ENCODE measurements at places on chromosomes 13 and 19. TPM values are rescaled to one million over a fixed set of nuclear protein-coding genes. Genes with fewer than 3 reads are reported as not detected.

HSPB6 gene
- 4.2 TPM for total RNA-seq

PCP2 gene
- 21.0 TPM for total RNA-seq

GRCh38 chr19:16598848-16599247, 26.6 kb upstream of the SLC35E1 start:
- H3K4me1 ChIP-seq = peaks cover 14% of the 10 kb centered on the region
- H3K27ac ChIP-seq = no peak overlapping the region
- H3K4me3 ChIP-seq = no peak overlapping the region
- no peak for DNase-seq
- H3K27me3 ChIP-seq = no peaks in the 10 kb centered on the region
- no peaks in the 10 kb centered on the region for H3K36me3 ChIP-seq

DNA sequence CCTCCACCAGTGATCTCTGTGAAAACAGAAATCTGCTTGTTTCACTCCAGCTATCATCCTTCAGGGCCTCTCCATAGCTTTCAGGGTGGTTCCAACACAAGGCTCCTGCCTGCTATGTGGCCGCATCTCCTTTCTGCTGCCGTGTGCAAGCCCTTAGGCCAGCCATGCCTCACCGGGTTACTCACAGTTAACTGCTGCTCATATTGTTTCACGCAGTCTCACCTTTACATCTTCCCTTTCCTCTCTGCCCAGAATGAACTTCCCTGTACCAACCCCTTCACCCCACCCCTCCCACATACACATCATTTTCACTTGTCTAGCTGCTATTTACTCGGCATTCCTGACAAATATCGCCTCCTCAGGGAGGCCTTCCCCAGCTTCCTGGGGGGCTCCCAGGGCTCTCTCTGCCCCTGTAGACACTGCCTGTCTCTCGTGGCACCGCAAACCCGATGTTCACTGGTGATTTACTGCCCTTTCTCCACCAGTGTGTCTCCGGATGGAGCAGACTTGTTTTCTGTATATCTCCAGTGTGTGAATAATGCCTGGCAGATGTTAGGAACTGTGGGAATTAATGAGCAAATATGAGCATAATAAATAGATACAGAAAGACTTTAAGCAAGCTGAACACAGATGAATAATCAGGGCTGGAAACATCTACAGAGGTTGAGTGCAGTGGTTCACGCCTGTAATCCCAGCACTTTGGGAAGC, 39.3 kb upstream of the GPR183 start:
- no peak overlapping the region for H3K27ac ChIP-seq
- H3K27me3 ChIP-seq = no peaks in the 10 kb centered on the region
- DNase-seq = no peak
- H3K36me3 ChIP-seq = peaks cover 20% of the 10 kb centered on the region
- H3K4me3 ChIP-seq = no peak overlapping the region
